Right ventricle myocardium inferior (tissue), 1 donor: ENCODE measurements at places on chromosomes 2 and 18. TPM values are rescaled to one million over a fixed set of nuclear protein-coding genes. Genes with fewer than 3 reads are reported as not detected.

The GNAL gene
- 5.1 TPM for total RNA-seq

The GAREM1 gene
- total RNA-seq, result 22.7 TPM

The CNTNAP5 gene
- total RNA-seq, result not detected

The CFAP210 gene
- 0.11 TPM for total RNA-seq

The CD8A gene
- 1.2 TPM for total RNA-seq

The HOXD9 gene
- total RNA-seq, result not detected

The EVA1A gene
- 0.84 TPM for total RNA-seq

The PDK1 gene
- 47.7 TPM for total RNA-seq

The SERPINB2 gene
- total RNA-seq, result not detected

The ATP6V1C2 gene
- total RNA-seq, result 1.9 TPM

The HOXD8 gene
- total RNA-seq, result 0.16 TPM

The IKZF2 gene
- 4.7 TPM for total RNA-seq

The WNT6 gene
- 2.1 TPM for total RNA-seq

The TRIM43 gene
- not detected for total RNA-seq

The QPCT gene
- 1.7 TPM for total RNA-seq

The TRABD2A gene
- 0.73 TPM for total RNA-seq

The CTLA4 gene
- 0.19 TPM for total RNA-seq
